ENCODE measurements at places on chromosomes 11 and 22. TPM values are rescaled to one million over a fixed set of nuclear protein-coding genes. Genes with fewer than 3 reads are reported as not detected.

Gene KCNQ1OT1
- total RNA-seq, result 1.2 TPM

- no peak for DNase-seq
These were observed 80.8 kb downstream of the ALX4 start for GRCh38 chr11:44229098-44229497.

GRCh38 chr22:23269441-23270211 is 89.3 kb downstream of the BCR start:
- peak; percentile 57 for DNase-seq

DNA sequence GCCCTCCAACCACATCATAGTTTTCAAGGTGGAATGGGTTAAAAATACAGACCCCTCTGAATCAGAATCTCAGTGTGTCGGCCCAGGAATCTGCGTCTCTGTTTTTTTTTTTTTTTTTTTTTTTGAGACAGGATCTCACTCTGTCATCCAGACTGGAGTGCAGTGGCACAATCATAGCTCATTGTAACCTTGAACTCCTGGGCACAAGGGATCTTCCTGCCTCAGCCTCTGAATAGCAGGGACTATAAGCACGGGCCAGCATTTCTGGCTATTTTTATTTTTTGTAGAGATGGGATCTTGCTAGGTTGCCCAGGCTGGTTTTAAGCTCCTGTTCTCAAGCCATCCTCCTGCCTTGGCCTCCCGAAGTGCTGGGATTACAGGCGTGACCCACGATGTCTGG is 28.2 kb downstream of the MIAT start:
- DNase-seq, result no peak

- no peak for DNase-seq
These were observed 178.8 kb upstream of the NTM start for GRCh38 chr11:131191606-131192005.

Gene SOX6
- 0.15 TPM for total RNA-seq

DNA sequence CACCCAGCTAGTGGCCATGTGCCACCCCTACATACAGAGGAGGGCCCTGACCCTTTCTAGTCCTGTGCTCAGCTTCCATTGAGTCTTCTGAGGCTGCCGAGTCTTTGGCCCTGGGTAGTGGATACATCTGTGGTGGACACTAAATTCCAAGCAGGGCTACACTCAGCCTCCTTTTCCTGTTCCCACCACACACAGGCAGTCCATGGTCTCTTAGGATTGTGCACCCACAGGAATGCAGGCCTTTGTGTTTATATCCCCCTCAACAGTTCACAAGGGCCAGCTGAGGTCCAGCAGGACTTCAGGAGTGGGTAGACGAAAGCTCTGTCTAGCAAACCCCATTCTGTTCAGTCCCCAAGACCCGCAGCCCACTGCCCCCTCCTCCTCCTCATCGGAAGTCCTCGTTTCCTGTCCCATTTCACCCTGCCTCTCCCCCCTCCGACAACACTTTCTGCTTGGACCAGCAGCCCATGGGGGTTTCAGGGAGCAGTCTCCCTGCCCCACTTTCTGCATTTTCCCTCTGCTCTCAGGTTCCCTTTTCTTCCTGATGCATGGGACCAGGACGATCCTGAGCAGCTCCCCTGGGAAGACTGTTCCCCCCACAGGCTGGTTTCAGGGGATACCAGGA is 91.8 kb downstream of the SWAP70 start:
- no peak for DNase-seq

All from H9 (cell line).